HepG2 (cell line): ENCODE measurements at places on chromosomes 11 and 22. TPM values are rescaled to one million over a fixed set of nuclear protein-coding genes. Genes with fewer than 3 reads are reported as not detected.

Gene MS4A4E
- total RNA-seq, result not detected in 2 replicates

GRCh38 chr11:107017433-107018218, 650 bp downstream of the GUCY1A2 start:
- peaks cover 22% of the 10 kb centered on the region; the same call in 2 of the 3 replicates for H3K27me3 ChIP-seq
- H3K36me3 ChIP-seq, result no peaks in the 10 kb centered on the region
- peaks cover 13% of the 10 kb centered on the region for H3K4me1 ChIP-seq
- no peak overlapping the region for H3K27ac ChIP-seq
- DNase-seq, result peak; percentile 2
- peak overlapping the region; percentile 73; the same call in 1 of the 2 replicates for H3K4me3 ChIP-seq

DNA sequence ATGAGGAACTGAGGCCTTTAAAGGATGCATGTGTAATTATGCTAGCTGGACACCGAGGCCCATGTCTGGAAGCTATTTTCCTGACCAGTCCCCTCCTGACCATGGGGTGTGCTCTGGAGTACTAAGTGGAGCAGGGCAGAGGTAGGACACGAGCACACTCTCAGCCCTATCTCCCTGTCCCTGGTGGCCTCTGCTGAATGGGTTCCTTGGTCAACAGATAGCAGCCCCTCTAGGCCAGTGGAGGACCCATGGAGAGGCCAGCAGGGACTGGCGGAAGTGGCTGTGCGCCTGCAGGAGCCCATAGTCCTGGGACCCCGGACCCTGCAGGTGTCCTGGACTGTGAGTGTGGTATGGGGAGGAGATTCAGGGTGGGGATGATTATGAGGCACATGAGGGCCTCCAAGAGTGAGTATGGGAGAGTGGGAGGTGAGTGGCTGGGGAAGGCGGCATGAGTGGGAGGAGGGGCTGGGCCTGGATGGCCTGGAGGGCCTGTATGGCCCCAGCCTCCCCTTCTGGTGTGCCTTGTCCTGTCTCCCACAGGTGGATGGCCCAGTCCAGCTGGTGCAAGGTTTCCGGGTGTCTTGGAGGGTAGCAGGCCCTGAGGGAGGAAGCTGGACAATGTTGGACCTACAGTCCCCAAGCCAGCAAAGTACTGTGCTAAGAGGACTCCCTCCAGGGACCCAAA, 9.5 kb downstream of the ROBO3 start:
- H3K27ac ChIP-seq, result no peak overlapping the region
- H3K27me3 ChIP-seq, result peaks cover 74% of the 10 kb centered on the region
- H3K36me3 ChIP-seq, result no peaks in the 10 kb centered on the region
- peaks cover 33% of the 10 kb centered on the region for H3K4me1 ChIP-seq

- no peak overlapping the region for H3K4me3 ChIP-seq
- H3K27ac ChIP-seq, result peak overlapping the region; percentile 97
- H3K36me3 ChIP-seq, result 0 out of 2 replicates have a peak, but pooled peaks cover 2% of the 10 kb centered on the region
- H3K27me3 ChIP-seq, result no peaks in the 10 kb centered on the region
These were observed 93.1 kb upstream of the MTMR2 start for GRCh38 chr11:96016978-96017502.

DNA sequence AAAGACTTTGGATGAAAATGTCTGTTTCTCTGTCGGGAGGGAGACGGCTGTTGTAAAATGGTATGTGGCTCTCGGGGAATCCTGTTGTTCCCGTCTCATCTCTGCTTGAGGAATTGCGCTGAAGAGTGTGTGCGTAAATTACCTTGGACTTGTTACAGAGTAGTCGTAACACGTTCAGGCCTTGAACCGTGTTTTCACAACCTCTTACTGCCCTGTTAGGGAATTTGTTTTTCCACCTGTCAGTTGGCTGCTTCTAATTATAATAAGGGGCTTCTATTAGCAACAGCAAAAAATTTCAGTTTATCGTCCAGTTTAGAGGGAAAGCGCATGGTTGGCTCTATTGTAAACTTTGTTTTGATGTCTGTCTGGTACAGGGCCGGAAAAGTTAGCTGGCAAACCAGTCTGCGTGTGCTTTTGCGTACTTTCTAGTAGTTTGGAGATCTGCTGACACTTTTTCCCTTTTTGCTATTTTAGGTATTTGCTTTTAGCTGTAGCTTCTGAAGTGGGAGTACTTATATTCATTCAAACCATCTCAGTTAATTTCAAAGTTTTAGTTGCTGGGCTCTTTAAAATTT, 1.5 kb downstream of the HIPK3 start:
- peak overlapping the region; percentile 100 for H3K4me3 ChIP-seq
- no peaks in the 10 kb centered on the region for H3K36me3 ChIP-seq
- peak; percentile 53 for DNase-seq
- H3K27me3 ChIP-seq, result no peaks in the 10 kb centered on the region; the same call in 2 of the 3 replicates
- H3K4me1 ChIP-seq, result peaks cover 49% of the 10 kb centered on the region

- no peaks in the 10 kb centered on the region for H3K36me3 ChIP-seq
- no peaks in the 10 kb centered on the region for H3K27me3 ChIP-seq
- no peak overlapping the region for H3K4me3 ChIP-seq
These were observed 199.3 kb downstream of the PGR start for GRCh38 chr11:100930185-100930778.

Gene FGF19
- not detected in 2 replicates for total RNA-seq

- H3K4me1 ChIP-seq, result no peaks in the 10 kb centered on the region
- no peaks in the 10 kb centered on the region for H3K36me3 ChIP-seq
- H3K27me3 ChIP-seq, result no peaks in the 10 kb centered on the region; the same call in 2 of the 3 replicates
- no peak overlapping the region for H3K4me3 ChIP-seq
- no peak for DNase-seq
These were observed 41.1 kb downstream of the SEZ6L start for GRCh38 chr22:26210334-26210733.

DNA sequence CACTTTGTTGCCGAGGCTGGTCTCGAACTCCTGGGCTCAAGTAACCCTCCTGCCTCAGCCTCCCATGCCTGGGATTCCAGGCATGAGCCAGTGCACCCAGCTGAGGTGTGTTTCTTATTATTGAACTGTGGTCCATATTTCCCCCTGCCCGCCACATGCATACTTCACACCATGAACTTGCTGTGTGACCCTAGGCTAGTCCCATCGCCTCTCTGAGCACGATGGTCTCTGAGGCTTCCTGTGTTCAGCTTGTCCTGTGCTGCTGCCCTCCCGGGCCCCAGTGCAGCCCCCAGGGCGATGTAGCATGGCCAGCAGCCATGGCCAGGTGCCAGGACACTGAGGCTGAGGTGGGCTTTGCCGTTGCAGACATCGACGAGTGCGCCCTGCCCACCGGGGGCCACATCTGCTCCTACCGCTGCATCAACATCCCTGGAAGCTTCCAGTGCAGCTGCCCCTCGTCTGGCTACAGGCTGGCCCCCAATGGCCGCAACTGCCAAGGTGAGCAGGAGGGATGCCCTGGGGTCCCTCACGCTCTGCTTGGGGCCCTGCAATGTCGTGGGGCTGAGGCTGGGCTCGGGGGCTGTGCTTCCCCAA, 45.7 kb downstream of the FBLN1 start:
- no peak for DNase-seq
- H3K36me3 ChIP-seq, result peaks cover 23% of the 10 kb centered on the region
- peaks cover 22% of the 10 kb centered on the region for H3K4me1 ChIP-seq
- H3K27me3 ChIP-seq, result no peaks in the 10 kb centered on the region

Gene ASPHD2
- total RNA-seq, result 0.04 TPM in 1 of 2 replicates, not detected in the other

- H3K27me3 ChIP-seq, result no peaks in the 10 kb centered on the region; the same call in 1 of the 2 replicates
- no peak overlapping the region for H3K4me3 ChIP-seq
- H3K36me3 ChIP-seq, result no peaks in the 10 kb centered on the region
- H3K27ac ChIP-seq, result no peak overlapping the region
- H3K4me1 ChIP-seq, result no peaks in the 10 kb centered on the region
These were observed 40.7 kb upstream of the TTC12 start for GRCh38 chr11:113273720-113274119.

- DNase-seq, result peak; percentile 18
- H3K27ac ChIP-seq, result no peak overlapping the region
- H3K4me3 ChIP-seq, result no peak overlapping the region
These were observed 1.6 kb upstream of the BRSK2 start for GRCh38 chr11:1387961-1388762.

Gene DENND6B
- total RNA-seq, result 0.84 and 0.95 TPM in 2 replicates

- no peak overlapping the region for H3K27ac ChIP-seq
- no peaks in the 10 kb centered on the region for H3K4me1 ChIP-seq
- no peaks in the 10 kb centered on the region for H3K36me3 ChIP-seq
- no peak for DNase-seq
- H3K4me3 ChIP-seq, result no peak overlapping the region
- no peaks in the 10 kb centered on the region; the same call in 1 of the 2 replicates for H3K27me3 ChIP-seq
These were observed 24.4 kb upstream of the PAMR1 start for GRCh38 chr11:35549787-35550186.

Gene LMO2
- total RNA-seq, result not detected in 2 replicates
